Lower lobe of right lung (tissue), 2 donors: ENCODE measurements at places on chromosomes 7 and 10. TPM values are rescaled to one million over a fixed set of nuclear protein-coding genes. Genes with fewer than 3 reads are reported as not detected.

DNA sequence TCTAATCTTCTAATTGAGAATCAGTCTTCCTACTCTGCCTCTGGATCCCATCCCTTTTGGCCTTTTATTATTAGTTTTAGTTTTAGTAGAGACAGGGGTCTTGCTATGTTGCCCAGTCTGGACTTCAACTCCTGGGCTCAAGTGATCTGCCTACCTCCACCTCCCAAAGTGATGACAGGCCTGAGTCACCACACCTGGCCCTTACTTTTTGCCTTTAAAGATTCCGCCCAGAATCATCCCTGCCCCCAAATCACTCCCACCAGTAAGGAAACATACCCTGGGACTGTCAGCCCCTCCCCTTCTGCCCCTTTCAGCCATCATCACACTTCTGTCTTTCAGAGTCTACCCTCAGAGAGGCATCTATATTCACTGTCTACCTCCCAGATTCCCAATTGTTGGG, 18.7 kb downstream of the KPNA7 start:
- H3K4me3 ChIP-seq, result no peak overlapping the region
- no peaks in the 10 kb centered on the region for H3K27me3 ChIP-seq
- H3K27ac ChIP-seq, result no peak overlapping the region
- H3K36me3 ChIP-seq, result no peaks in the 10 kb centered on the region
- H3K4me1 ChIP-seq, result no peaks in the 10 kb centered on the region
- no peak for DNase-seq

GRCh38 chr10:110101464-110102144, 93.8 kb downstream of the ADD3 start:
- no peak overlapping the region for H3K4me3 ChIP-seq
- H3K27ac ChIP-seq, result no peak overlapping the region
- no peaks in the 10 kb centered on the region for H3K27me3 ChIP-seq
- H3K36me3 ChIP-seq, result no peaks in the 10 kb centered on the region
- no peak for DNase-seq
- H3K4me1 ChIP-seq, result peaks cover 4% of the 10 kb centered on the region

DNA sequence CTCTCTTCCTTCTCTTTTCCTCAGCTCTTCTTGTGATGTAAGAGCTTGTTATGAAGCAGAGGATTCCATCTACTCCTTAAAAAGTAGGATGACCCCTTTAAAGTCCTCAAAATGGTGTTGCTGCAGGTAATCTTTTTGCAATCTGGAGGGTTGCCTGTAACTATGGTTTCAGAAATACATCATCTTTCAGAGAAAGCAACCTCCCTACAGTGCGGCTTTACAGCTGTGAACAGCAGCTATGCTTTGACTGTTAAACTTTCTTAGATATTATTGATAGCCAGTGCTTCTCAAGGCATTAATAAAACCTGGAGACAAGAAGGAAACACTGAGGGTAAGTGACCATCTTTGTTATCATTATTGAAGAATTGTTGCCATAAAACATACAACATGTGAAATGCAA, 86.6 kb upstream of the MDFIC start:
- H3K36me3 ChIP-seq, result no peaks in the 10 kb centered on the region
- DNase-seq, result no peak
- no peaks in the 10 kb centered on the region for H3K4me1 ChIP-seq
- no peaks in the 10 kb centered on the region for H3K27me3 ChIP-seq
- H3K4me3 ChIP-seq, result no peak overlapping the region
- H3K27ac ChIP-seq, result no peak overlapping the region

Gene SERPINE1
- total RNA-seq, result 15.4 TPM

- no peak for DNase-seq
- no peak overlapping the region for H3K27ac ChIP-seq
- peaks cover 80% of the 10 kb centered on the region for H3K36me3 ChIP-seq
- no peak overlapping the region for H3K4me3 ChIP-seq
These were observed 52.6 kb downstream of the ITGB1 start for GRCh38 chr10:32905466-32905865.

DNA sequence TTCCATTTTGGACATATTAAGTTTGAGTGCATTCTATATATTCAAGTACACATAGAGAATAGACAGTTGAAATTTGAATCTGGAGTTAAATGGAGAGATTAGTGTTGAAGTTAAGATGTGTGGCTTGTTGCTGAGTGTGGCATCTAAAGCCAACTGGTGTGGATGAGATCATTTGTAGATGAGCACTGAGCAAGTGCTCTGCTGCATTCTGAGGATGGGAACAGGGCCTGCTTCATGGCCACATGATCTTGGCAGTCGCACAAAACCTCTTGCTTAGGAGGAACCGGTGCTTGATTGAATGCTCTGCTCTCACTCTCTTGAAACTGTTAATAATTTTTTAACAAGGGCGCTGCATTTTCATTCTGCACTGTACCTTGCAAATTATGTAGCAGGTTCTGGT, 62.0 kb downstream of the EPDR1 start:
- no peak overlapping the region for H3K27ac ChIP-seq
- H3K4me1 ChIP-seq, result peaks cover 4% of the 10 kb centered on the region
- H3K4me3 ChIP-seq, result no peak overlapping the region
- no peaks in the 10 kb centered on the region for H3K36me3 ChIP-seq
- no peaks in the 10 kb centered on the region for H3K27me3 ChIP-seq

DNA sequence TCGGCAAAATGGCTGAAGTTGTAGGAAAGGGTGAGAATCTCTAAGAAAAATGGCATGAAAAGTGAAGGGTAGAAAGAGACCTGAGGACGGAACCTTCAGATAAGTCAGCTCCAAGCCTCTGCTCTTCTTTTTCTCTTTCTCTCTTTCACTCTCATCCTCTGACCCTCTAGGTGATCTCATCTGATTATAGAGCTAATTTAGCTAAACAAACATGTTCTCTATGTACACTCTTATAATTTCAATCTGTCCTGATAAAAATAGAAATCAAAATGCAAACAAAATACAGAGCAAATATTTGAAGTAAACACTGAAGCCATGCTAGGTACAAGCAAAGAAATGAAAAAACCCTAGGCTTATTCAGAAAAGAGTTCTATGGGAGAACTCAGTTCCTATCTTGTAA, 14.4 kb upstream of the CUBN start:
- H3K4me1 ChIP-seq, result no peaks in the 10 kb centered on the region
- no peaks in the 10 kb centered on the region for H3K36me3 ChIP-seq
- no peak overlapping the region for H3K4me3 ChIP-seq
- no peak overlapping the region for H3K27ac ChIP-seq
- no peak for DNase-seq

- H3K27me3 ChIP-seq, result no peaks in the 10 kb centered on the region
- H3K4me3 ChIP-seq, result no peak overlapping the region
- H3K4me1 ChIP-seq, result no peaks in the 10 kb centered on the region
- H3K27ac ChIP-seq, result no peak overlapping the region
These were observed 208.7 kb upstream of the PHYHIPL start for GRCh38 chr10:58967551-58968388.

DNA sequence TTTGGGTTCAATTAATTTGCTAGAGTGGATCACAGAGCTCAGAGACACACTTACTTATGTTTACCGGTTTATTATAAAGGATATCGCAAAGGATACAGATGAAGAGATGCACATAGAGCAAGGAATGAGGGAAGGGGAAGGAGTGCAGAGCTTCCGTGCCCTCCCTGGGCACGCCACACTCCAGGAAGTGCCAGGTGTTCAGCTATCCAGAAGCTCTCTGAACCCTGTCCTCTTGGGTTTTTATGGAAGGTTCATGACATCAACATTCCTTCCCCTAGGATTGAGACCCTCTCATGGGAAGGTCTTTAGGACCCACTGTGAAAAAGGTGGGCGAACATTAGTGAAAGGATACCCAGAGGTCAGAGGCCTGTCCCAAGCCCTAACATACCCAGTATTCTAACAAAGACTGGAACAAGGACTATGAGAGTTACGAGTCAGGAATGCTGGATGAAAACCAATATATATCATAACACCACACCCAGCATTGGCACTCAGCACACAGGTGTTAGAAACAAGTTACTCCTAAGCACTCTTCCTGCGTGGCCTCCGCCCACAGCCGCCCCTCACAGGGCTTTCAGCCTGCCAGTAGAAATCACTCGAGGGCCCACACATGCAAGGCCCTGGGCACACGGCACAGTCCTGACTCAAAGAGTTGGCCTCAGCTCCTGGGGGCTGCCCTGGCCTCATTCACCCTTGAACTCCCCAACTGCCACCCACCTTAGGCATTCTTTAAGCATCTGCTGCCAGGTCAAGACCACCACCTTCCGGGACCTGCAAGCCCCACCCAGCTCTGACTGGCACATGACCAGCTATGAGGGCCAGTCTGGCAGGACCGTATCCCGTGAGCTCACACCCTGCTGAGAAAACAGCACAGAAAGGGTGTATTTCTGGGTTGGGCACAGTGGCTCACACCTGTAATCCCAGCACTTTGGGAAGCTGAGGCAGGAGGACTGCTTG, 5.6 kb upstream of the AIFM2 start:
- no peak overlapping the region for H3K27ac ChIP-seq
- H3K4me1 ChIP-seq, result peaks cover 3% of the 10 kb centered on the region
- DNase-seq, result no peak
- H3K27me3 ChIP-seq, result no peaks in the 10 kb centered on the region
- peaks cover 13% of the 10 kb centered on the region for H3K36me3 ChIP-seq
- H3K4me3 ChIP-seq, result no peak overlapping the region

DNA sequence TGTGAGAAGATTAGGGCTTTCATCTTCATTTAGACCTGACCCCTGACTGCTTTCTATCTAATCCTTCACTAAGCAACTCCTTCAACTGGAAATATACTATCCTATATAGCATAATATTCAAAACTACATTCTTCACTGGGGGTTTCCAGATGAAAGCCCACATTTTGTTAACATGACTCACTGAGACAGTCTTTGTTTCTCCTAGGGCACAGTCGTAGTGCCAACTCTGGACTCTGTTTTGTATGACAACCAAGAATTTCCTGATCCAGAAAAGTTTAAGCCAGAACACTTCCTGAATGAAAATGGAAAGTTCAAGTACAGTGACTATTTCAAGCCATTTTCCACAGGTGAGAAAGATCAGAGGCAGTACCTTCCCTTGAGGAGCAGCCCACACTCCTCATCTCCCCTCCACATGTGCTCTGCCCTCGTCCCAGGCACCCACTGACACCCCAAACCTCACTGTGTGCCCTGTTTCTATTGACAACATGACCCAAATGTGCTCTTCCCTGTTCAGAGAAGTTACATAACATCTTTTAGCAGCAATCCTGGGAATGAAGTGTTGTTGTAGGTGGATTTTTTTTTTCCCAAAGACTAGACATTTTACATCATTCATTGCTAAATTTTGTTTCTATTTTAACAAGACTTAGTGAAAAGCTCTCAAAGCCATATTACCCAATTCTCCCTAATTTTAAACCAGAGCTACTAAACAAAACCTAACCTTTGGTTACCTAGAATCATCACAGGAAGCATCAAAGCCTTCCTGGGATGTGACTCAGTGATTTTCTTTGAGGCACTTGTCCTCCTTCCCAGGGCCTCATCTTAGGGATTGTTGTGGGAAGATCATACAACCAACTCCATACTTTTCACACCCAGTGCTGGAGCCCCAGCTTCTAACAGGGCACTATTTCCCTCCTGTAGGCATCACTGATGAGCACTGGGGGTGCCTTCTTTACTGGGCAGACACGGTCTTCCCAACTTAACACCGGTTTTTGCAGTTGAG, 10.7 kb downstream of the CYP2E1 start:
- no peaks in the 10 kb centered on the region for H3K4me1 ChIP-seq
- peaks cover 4% of the 10 kb centered on the region for H3K27me3 ChIP-seq
- H3K4me3 ChIP-seq, result no peak overlapping the region
- no peak for DNase-seq
- H3K36me3 ChIP-seq, result no peaks in the 10 kb centered on the region
- H3K27ac ChIP-seq, result no peak overlapping the region

DNA sequence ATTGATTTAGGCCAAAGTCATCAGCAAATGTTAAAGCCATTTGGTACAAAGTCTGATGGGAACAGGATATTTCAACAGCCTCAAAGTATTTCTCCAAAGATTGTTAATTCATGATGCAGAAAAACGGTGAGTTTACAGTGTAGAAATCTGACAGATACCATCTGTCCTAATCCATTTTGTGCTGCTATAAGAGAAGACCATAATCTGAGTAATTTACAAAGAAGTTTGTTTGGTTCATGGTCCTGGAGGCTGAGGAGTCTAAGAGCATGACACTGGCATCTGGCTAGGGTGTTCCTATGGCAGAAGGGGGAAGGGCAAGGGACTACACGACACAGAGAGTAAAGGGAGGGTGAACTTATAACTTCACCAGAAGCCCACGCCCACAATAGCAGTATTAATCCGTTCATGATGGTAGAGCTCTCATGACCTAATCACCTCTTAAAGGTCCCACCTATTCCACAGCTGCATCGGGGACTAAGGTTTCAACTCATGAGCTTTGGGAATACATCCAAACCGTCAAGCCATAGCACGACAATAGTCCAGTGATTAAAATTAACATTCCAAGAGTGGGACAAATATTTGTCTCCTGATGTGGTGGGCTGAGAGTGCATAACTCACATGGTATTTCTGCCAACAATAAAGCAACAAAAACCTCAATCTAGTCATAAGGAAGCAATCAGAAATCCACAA, 298.6 kb upstream of the AKR1E2 start:
- H3K4me1 ChIP-seq, result no peaks in the 10 kb centered on the region
- DNase-seq, result no peak
- no peaks in the 10 kb centered on the region for H3K27me3 ChIP-seq
- no peak overlapping the region for H3K27ac ChIP-seq
- H3K4me3 ChIP-seq, result no peak overlapping the region

DNA sequence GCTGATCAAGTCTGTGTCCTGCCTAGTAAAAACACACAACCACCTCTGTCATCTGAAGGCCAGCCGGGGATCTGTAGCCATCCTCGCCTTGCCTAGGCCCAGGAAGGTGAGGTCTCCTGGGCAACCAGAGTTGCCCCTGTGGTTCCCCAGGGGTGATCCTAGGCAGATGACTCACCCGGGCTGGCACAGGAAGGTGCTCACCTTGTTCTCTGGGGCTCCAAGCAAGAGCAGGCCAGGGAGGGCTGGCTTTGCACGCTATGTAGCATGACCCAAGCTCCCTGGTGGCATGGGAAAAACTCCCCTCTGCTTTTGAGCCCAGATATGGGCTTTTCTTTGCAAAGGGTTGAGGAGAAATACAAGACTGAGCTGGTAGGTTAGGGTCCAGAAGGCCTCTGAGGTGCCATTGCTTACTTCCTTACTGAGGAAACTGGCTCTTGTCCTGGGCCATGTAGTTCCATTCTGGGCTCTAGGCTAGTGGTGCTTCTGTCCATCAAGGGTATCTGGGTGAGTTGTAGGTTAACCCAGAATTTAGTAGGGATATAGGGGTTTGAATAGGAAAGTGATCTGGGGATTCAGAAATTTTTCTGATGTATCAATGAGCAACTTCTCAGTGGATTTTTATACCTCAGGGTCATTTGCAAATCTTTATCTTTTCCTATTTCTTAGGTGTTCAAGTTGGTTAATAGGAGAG, 112.0 kb downstream of the NT5C2 start:
- H3K4me1 ChIP-seq, result no peaks in the 10 kb centered on the region
- no peak overlapping the region for H3K4me3 ChIP-seq
- DNase-seq, result no peak

Gene MALSU1
- 41.4 TPM for total RNA-seq

GRCh38 chr7:27302590-27302989, 60.0 kb downstream of the EVX1 start:
- no peaks in the 10 kb centered on the region for H3K36me3 ChIP-seq
- no peaks in the 10 kb centered on the region for H3K27me3 ChIP-seq
- H3K27ac ChIP-seq, result no peak overlapping the region
- H3K4me1 ChIP-seq, result no peaks in the 10 kb centered on the region
- no peak for DNase-seq

Gene RBP3
- not detected for total RNA-seq
